ENCODE measurements at places on chromosomes 13 and 19.

DNA sequence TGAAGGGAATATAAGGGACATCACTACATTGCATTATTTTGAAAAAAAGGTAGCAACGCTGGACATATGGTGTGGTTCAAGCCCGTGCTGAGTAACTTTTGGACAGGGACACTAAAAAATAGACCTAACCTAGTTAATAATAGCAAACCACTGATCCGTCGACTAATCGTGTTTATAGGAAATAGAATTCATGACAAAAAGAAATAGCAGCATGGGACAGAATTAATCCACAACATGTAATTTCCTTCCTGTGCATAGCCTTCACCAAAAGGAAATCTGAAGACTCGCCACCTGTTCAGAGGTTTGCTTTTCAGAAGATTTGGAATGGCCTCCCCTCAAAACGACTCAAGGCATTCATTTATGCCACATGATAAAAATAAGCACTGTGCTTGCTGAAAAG, 128.7 kb downstream of the FGF14 start:
- DNase-seq = no peak

DNA sequence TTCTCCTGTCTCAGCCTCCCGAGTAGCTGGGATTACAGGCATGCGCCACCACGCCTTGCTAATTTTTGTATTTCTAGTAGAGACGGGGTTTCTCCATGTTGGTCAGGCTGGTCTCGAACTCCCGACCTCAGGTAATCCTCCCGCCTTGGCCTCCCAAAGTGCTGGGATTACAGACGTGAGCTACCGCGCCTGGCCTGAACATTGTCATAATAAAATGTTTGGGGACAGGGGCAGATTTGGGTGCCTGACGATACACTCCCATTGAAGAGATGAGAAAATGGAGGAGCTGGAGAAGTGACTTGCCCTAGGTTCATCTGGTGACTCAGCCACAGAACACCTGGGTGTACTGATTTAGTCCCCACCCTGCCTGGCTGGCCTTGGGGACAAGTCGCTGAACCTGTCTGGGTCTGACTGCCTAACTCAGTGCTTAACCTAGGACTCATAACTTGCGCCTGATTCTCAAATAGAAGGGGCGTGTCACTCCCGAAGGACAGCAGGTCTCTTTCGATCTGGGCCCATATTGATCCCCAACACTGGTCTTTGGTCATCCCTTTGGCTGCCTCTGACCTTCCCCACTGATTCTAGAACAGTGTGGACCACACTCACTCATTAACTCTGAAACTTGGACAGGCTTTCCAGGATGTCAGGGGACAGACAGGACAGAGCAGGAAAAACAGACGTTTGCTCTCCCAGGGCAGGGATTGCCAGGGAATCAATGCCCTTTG, 7.6 kb upstream of the BICRA start:
- DNase-seq = no peak

GRCh38 chr19:19475849-19476828, 39.2 kb downstream of the TSSK6 start:
- no peak for DNase-seq

DNA sequence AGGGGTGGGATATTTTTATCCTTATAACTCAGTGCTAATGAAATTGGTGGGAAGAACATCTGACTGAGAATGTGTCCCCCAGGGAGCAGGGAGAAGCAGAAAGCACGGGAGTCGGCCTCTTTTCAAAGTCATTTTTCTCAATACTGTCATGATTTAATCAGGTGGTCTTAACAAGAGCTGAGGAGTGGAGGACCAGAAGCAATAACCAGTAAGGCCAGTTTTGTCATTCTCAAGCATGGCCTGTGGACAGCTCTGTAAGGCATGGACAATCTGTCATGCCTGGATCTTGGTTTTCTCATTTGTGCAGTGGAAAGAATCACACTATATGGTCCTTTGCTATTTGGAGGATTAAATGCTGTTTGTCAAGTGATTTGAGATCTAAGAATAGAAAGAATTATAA, 99.7 kb downstream of the TNFSF11 start:
- no peak for DNase-seq

- no peak for DNase-seq
Observed at GRCh38 chr13:110161112-110161882, 145.7 kb downstream of the COL4A1 start.

All from NCI-H1048 (cell line).